ENCODE measurements at places on chromosomes 2 and 18.

- H3K27me3 ChIP-seq: no peaks in the 10 kb centered on the region
- no peak overlapping the region for H3K27ac ChIP-seq
These were observed 3.3 kb upstream of the MOCOS start for GRCh38 chr18:36183987-36184386.

- no peaks in the 10 kb centered on the region for H3K4me1 ChIP-seq
- DNase-seq: no peak
- no peak overlapping the region for H3K4me3 ChIP-seq
These were observed 75.1 kb downstream of the AGPS start for GRCh38 chr2:177467646-177468045.

DNA sequence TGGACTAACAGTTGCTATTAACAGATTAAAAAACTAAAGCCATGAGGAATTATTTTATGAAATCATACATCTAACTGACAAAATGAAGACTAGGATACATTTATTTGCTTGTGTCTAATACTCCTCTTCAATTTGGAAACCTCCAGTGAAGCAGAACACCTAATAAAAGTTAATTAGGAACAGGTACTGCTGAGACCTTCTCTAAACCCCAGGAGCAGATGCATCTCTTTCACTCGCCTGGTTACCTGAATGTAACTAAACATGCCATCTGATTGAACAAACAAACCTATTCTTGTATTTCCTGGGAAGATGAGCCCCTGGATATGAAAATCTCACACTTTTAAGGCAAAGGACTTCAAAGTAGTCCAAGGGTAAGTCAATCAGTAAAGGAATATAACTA lies 898.2 kb downstream of the NRXN1 start:
- H3K4me3 ChIP-seq: no peak overlapping the region
- H3K27ac ChIP-seq: no peak overlapping the region
- H3K4me1 ChIP-seq: no peaks in the 10 kb centered on the region
- no peaks in the 10 kb centered on the region for H3K27me3 ChIP-seq

GRCh38 chr2:139218181-139218580 lies 438.0 kb upstream of the NXPH2 start:
- H3K27me3 ChIP-seq: no peaks in the 10 kb centered on the region
- no peak overlapping the region for H3K27ac ChIP-seq

DNA sequence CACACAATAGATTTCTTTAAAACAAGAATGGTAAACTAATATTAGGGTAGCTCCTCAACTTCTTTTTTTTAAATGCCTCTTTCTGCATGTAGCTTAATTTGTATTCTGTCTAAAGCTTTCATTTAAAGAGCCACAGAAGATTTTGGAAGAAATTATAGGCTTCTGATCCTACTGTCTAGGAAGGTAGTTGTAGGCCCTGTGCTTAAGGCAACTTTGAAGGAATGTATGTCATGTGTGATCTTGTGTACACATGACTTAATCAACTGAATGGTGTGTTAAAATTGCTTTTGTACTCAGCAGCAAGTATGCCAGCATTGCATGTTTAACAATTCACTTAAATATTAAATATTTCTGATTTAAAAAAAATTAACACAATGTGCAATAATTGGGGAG lies 51.5 kb upstream of the LYPD6 start:
- DNase-seq: no peak
- no peaks in the 10 kb centered on the region for H3K4me1 ChIP-seq
- no peaks in the 10 kb centered on the region for H3K36me3 ChIP-seq
- H3K27me3 ChIP-seq: no peaks in the 10 kb centered on the region

GRCh38 chr2:197130318-197130717 lies 180.3 kb downstream of the ANKRD44 start:
- no peak for DNase-seq
- H3K4me3 ChIP-seq: no peak overlapping the region
- no peaks in the 10 kb centered on the region for H3K36me3 ChIP-seq
- H3K27me3 ChIP-seq: no peaks in the 10 kb centered on the region
